Naive thymus-derived CD4-positive, alpha-beta T cell (primary cell): ENCODE measurements at places on chromosomes 13 and 19. TPM values are rescaled to one million over a fixed set of nuclear protein-coding genes. Genes with fewer than 3 reads are reported as not detected.

GRCh38 chr13:69094485-69094884 lies 1013.1 kb upstream of the ATXN8OS start:
- no peak for DNase-seq

DNA sequence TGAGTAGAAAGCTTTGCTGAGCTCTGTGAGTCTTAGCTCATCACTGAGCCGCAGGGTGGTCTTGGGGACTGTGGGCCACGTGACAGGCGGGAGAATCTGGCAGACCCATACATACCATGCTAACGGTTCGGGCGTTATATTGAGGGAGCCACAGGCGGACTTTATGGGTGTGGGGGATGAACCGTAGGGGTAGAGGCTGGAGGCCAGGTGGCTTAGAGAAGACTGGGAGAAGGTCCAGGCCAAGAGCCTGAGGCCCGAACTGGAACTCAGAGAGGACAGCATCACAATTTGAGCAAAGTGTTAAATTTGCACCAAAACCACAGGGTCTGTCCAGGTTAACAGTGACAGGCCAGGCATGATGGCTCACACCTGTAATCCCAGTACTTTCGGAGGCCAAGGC lies 15.3 kb upstream of the ATF5 start:
- no peak for DNase-seq

IFNL1 gene
- not detected for polyA plus RNA-seq

GRCh38 chr13:23570921-23571315 lies 706 bp downstream of the TNFRSF19 start:
- no peak for DNase-seq

GRCh38 chr13:35994131-35994966 lies 136.8 kb downstream of the DCLK1 start:
- DNase-seq, result no peak

CEACAM21 gene
- 43.6 TPM for polyA plus RNA-seq

ERICH4 gene
- polyA plus RNA-seq, result not detected

DNA sequence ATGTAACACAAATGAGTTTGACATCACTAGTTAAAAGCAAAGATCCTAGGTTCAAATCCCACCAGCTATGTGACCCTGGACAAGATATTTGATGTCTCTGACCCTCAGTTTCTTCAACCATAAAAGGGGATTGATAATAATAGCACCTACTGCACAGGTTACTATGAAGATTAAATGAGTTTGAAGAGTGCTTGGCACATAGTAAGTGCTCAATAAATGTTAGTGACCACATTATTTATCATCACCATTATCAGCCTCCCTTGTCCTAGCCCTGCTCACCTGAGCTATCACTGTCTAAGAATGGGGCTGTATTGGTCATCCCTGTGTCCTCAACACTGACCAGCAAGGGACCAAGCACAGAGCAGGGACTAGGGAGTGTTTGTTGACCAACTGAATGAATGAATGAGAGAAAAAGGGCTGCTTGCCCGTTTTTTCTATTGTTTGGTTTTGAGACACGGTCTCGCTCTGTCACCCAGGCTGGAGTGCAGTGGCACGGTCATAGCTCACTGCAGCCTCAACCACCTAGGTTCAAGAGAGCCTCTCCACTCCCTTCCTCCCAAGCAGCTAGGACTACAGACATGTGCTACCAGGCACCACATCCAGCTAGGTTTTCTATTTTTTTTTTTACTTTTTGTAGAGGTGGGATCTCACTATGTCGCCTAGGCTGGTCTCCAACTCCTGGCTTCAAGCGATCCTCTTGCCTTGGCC lies 26.6 kb upstream of the DACT3 start:
- DNase-seq, result no peak

DNA sequence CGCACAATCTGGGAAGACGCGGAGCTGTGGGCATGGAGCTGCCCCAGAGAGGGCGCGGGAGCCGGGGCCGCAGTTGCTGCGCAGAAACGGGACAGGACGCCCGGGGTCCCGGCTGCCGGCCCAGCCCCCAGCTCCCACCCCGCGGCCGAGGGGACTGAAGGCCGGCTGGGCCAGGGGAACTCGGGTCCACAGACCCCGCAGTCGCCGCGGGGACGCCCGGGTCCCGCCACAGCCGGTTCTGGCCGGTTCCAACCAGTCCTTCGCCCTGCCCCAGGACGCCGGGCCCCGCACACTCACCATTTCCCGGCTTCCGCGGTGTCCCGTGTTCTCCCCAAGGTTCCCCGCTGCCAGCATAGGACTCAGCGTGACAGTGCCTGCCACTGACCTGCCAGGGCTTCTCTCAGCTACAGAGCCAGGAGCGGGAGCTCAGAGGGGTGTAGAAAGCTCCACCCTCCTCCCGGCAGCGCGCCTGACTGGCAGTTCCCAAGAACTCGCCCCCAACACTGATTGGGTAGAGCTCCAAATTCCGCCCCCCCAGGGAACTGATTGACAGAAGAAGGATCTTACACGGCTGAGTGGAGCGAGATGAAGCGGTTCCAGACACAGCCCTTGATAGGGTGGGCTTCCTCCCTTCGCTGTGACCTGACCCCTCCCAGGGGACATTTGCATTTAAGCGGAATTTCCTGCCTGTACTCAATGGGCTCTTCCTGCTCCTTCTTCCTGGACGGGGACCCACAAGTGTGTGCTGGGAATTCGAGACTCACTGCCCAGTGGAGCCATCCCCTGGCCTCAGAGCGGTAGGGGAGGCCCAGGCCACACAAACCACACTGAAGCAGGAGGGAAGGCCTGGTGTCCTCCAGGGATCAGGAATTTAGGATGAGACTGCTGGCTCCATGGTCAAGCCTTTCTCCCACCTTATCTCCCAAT lies at the start of gene ZNF442:
ZNF442 (minus strand) TSS at position 448 of the 927 bp plus-strand sequence. CDS start 2,052 bp downstream, outside the sequence.
- peak; percentile 69 for DNase-seq

DNA sequence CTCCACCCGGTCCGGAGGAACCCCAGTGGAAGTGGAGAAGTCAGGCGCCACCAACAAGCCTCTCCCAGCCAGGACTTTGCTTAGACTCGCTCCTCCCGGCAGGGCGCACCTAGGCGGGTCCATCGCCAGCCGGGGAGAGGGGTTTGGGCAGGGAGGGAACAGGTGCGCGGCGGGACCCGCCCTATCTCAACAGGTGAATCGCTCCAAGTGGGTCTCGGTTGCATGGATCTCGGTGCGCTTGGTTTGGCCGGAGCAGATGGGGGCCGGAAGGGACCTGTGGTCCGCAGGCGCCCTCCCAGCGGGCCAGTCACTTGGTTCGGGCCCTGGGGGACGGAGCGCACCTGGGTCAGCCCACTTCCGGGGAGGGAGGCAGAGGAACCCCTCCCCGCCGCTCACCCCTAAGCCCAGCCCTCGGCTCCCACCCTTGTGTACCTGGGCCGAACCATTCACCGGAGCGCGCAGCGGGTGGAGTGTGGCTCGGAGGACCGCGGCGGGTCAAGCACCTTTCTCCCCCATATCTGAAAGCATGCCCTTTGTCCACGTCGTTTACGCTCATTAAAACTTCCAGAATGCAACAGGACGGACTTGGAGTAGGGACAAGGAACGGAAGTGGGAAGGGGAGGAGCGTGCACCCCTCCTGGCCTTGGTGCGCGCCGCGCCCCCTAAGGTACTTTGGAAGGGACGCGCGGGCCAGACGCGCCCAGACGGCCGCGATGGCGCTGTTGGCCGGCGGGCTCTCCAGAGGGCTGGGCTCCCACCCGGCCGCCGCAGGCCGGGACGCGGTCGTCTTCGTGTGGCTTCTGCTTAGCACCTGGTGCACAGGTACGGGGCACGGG lies at the start of gene LSR:
LSR (plus strand) TSS at position 693 of the 836 bp plus-strand sequence; CDS start at position 714, 21 bp downstream.
- DNase-seq, result peak; percentile 56

GRCh38 chr13:93420887-93421286 lies 194.3 kb downstream of the GPC6 start:
- DNase-seq, result no peak

ZNF345 gene
- polyA plus RNA-seq, result 10.0 TPM

SELENOV gene
- not detected for polyA plus RNA-seq

DNA sequence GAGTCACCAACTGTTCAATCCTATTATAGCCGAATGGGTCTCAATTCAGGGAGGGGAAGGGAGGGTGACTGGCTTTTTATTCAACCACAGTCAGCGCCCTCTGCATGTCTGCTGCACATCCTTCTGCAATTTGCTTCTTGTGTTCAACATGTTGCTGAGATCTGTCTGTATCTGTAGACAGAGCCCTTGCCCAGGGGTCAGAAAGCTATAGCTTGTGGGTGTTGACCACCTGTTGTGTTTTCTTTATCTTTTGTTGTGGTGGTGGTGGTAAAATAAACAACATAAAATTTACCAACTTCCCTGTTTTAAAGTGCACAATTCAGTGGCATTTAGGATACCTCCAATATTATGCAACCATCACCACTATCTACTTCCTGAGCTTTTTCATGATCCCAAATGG lies 12.2 kb downstream of the PPP1R12C start:
- no peak for DNase-seq

DNA sequence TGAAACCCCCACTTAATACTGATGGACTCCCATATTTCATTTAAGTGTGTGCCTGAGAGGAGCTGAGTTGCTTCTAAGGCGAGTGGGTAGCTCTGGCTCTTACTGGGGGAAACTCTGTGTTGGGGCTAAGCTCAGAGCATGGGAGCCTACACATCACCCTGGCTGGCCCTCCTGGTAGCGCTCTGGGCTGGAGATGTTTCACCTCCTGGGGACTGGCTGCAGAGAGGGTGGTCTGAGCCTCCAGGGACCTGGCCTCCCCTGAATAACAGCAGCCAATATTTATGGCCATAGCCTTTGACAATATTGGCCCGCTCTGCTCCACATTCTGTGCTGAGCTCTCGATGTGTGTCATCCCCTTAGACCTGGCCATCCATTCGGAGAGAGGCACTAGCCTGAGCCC lies 316.5 kb downstream of the ZNF536 start:
- no peak for DNase-seq

ZNF296 gene
- polyA plus RNA-seq, result 1.1 TPM

- no peak for DNase-seq
Observed at GRCh38 chr19:10061717-10062310, 24.3 kb upstream of the SHFL start.

DNA sequence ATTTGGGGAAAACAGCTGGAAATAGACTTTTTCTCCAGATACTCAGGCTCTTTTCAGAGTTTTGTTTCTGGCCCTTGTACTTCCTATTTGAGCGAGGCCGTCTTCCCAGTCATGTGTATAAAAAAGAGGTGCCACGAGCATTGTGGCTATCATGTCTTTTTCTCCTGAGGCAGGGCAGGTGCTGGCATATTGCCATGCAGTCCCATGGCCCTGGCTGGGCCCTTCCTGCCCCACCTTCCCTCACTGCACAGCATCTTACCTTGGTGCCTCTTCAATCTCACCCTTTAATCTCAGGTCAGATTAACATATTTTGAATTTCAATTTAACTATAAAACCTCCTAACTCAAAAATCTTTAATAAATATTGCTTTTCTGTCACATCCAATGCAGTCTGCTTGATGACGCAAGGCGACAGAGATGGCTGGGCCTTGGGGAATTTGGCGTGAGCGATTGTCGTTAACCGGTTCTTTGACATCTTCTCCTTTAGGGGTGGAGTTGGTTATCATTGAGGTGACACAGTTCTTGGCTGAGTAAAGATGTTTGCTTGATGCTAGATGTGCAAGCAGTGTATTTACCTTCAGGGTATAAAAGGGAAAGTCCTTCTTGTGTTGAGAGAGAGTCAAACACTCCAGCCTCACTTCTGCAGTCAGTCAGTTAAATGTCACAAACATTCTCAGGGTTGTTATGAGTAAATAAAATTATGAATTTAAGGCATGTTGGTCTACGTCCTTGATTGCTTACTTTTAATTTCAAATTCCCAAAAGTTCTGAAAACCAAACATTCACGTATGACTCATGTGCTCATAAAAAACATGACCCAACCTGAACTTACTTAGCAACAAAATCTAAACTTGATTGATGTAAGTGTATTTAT lies 289.9 kb downstream of the MYO16 start:
- DNase-seq, result no peak

- peak; percentile 69 for DNase-seq
Observed at GRCh38 chr19:2775556-2776430, 7.3 kb downstream of the SGTA start.

DNA sequence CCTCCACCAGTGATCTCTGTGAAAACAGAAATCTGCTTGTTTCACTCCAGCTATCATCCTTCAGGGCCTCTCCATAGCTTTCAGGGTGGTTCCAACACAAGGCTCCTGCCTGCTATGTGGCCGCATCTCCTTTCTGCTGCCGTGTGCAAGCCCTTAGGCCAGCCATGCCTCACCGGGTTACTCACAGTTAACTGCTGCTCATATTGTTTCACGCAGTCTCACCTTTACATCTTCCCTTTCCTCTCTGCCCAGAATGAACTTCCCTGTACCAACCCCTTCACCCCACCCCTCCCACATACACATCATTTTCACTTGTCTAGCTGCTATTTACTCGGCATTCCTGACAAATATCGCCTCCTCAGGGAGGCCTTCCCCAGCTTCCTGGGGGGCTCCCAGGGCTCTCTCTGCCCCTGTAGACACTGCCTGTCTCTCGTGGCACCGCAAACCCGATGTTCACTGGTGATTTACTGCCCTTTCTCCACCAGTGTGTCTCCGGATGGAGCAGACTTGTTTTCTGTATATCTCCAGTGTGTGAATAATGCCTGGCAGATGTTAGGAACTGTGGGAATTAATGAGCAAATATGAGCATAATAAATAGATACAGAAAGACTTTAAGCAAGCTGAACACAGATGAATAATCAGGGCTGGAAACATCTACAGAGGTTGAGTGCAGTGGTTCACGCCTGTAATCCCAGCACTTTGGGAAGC lies 39.3 kb upstream of the GPR183 start:
- no peak for DNase-seq

ZNF649 gene
- polyA plus RNA-seq, result 9.3 TPM

DNA sequence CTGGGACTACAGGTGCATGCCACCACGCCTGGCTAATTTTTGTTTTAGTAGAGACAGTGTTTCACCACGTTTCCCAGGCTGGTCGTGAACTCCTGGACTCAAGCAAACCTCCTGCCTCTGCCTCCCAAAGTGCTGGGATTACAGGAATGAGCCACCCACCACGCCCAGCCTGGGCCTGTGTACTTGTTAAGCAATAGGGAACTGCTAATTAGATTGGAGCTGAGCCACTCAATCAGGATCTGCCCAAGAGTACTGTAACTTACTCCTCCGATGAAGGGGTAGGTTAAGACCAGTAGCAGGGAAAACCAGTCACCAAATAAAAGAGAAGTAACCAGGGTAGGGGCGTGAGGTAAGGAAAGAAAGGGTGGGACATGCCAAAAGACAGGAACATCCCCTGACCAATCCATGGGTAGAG lies 2.3 kb downstream of the DDX39A start:
- DNase-seq, result no peak

GRCh38 chr13:94313321-94313910 lies 166.1 kb downstream of the DCT start:
- DNase-seq, result no peak

DCLK1 gene
- not detected for polyA plus RNA-seq

SEMA6B gene
- not detected for polyA plus RNA-seq
